Nephron progenitor cell (in vitro differentiated cells): ENCODE measurements at places on chromosomes 1 and 21.

DNA sequence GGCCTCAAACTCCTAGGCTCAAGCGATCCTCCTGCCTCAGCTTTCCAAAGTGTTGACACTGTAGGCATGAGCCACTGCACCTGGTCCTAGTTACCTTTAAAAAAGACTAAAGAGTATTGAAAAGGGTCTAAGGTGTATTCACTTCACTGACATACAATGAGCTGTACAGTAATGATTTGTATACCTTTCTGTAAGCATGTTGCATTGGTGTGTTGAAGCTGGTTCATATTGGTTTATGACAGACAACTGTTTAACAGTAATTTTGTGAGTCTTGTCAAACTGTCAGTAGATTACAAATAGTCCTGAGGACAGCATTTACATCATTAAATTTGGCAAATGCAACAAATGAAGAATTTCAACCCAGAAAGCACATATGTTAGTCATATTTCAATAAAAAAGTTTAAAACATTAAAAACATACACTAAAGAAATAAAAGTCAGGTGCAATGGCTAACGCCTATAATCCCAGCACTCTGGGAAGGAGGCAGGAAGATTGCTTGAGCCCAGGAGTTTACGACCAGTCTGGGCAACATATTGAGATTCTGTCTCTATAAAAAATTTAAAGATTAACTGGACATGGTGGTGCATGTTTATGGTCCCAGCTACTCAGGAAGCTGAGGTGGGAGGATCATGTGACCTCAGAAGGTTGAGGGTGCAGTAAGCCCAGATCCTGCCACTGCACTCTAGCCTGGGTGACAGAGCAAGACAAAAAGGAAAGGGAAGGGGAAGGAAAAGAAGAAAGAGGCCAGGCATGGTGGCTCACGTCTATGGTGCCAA, 88.3 kb upstream of the HP1BP3 start:
- no peak for DNase-seq

GRCh38 chr1:162035241-162035640, 11.6 kb upstream of the OLFML2B start:
- no peak for DNase-seq

- no peak for DNase-seq
These were observed 14.0 kb upstream of the FOXO6 start for GRCh38 chr1:41347276-41347675.

- no peak for DNase-seq
These were observed 5.0 kb upstream of the CYB5R1 start for GRCh38 chr1:202972046-202972445.

DNA sequence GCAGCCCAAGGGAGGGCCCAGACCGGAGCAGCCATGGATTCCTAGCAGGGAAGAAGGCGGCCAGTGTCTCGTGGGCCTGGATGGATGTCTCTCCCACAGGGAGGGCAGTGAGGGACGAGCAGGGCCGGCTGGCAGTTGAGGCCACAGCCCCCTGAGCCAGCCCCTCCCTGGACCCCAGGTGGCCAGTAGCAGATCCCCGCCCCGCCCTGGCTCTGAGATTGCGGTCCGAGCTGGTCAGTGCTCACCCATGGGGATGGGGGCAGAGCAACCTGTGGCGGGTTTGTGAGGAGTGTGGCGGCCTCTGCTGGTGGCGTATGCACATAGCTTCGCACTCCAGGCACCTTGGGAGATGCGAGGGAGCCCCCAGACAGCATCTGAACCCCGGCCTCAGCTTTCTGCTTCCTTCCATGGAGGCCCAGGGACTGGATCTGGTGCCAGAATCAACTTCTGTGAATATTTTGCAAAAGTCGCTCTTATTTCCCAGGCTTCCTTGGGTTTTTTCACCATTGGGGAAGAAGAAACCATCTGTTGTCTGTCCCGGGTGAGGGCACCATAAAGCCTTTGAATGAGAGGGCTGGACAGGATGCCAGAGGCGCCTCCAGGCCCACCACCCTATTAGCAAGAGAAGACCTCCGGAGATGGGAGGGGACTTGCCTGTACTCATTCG, 8.4 kb upstream of the KCNN3 start:
- peak; percentile 90 for DNase-seq

DNA sequence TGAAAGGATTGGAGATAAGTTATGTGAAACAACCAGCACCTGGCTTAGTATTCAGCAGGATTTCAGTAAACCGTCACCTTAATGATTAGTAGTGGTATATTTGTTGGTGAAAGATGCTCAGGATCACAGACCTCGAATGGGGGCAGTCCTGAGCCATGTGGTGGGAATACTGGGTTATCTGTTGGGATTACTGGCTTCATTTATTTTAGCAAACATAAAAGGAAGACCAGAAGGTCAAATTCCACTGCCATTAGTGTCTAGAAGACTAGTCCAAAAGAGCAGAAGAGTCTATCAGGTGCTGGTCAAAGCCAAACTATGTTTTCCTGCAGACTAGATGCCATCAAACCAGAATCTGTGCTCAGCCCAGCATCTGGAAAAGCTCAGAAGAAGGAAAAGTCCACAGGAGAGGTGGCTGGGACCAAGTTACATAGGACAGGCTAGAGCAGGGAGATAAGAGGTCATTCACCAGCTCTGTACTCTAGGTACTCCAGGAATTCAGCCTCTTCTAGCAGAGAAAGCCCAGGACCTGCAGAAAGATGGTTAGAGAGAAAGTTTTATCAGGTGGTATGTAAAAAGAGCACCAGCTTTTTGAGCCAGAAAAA, 343.4 kb downstream of the PLPP3 start:
- DNase-seq = no peak

- no peak for DNase-seq
These were observed 101.1 kb downstream of the UBIAD1 start for GRCh38 chr1:11373895-11374747.

DNA sequence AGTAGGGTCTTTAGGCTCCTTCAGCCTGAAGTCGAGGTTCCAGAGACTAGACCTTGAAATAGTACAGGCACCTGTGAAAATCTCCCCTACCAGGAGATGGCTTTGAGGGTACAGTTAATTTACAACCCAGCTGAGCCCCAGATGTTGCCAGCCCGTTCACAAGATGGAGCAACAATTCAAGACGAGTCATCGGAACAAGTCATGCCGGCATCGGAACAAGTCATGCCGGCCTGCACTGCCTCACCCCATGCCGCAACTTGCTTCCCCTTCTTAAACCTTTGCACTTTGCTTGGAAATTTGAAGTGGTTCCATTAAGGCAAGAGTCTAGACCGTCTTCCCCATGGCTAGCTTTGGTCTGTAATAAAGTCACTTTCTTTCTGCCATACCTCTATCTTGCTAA, 16.0 kb downstream of the HHAT start:
- no peak for DNase-seq

GRCh38 chr1:27603681-27604578, at the start of gene AHDC1:
AHDC1 (minus strand) TSS chr1:27604144; CDS start chr1:27552115, 52,029 bp downstream.
- peak; percentile 96 for DNase-seq

DNA sequence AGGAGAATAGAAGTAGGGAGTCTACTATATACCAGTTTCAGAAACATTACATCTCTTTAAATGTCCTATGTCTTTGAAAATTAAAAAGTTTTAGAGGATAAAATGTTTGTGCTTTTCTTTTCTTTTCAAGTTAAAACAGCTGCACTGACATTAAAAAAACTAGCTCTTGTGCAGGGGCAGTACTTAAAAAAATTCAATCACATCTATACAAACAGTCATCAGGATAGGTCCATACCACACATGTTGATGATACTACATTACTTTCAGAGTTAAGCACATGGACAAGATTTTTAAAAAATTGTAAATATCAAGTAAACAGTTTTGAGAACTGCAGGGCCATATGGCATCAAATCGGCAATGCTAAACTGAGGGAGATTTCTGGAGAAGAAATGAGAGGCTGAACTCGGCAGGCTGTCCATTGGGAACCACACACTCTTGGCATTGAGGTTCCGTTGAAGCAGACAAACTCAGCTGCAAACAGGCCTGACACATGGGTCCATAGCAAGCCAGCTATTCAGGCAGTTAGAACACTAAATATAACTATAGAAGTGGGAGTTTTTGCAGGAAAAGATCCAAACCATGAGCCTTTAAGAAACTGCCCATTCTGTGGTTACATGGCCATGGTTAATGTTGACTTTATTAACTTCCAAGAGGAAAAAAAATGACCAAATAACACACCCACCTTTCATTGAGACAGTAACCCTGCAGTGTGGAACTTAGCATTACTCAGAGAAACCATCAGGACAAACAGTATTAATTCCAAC, 84.5 kb upstream of the BCL10 start:
- DNase-seq = no peak

DNA sequence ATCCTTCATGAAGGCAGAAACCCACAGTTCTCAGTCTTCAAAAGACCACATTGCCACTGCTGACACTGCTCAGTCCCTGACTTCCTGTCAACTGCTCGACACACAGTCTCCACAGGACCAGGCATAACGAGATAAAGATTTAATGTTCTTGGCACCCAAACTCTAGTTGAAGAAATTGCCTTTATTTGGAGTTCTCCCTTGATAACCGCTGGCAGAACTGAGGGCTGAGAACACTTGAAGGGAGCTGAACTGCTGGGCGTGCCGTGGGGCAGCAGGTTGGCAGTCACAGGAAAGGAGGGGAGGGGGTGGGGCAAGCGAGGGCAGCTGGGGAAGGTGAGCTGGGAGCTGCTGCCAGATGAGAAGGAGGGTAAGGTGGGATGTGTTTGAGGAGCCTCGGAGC, 15.9 kb downstream of the HENMT1 start:
- no peak for DNase-seq

- DNase-seq = no peak
These were observed 124.7 kb downstream of the TYW3 start for GRCh38 chr1:74857676-74858075.

- DNase-seq = no peak
These were observed 23.8 kb downstream of the CRYAA start for GRCh38 chr21:43192501-43193081.

DNA sequence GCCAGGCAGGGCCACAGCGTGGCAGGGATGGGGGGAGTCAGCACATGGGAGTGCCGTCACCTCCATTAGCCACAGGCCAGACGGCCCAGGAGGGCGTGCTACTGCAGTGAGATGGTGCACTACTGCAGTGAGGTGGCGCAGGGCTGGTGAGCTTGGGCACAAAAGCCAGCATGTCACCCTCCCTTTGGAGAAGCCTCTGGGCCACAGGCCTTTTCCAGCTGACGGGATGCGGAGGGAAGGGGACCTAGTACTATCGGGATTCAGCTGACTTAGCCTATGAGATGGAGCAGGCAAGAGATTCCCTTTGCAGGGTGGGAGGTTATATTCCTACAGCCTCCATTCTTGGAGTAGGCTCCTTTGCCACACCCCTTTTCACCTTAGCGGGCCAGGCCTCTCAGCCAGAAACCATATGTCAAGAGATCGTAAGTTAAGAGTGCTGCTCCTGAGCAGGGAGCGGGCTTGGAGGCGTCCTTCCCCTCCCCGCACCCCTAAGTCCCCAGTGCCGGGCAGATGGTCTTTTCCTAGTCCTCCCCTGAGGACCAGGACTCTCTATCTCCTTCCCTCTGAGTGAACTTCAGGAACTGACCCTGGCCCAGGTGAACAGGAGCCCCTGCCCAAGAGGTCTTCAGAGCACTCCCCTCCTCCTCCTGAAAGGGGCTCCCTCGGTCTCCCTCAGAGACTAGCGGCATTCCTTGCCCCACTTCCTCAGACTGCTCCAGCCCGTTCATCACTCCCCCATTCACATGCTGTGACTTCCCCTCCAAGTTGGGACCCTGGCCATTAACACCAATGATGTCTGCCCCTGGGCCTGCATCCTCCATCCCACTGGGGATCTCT, 8.2 kb downstream of the NES start:
- DNase-seq = no peak

- DNase-seq = peak; percentile 45
These were observed 655 bp downstream of the COL6A1 start for GRCh38 chr21:45982092-45982757.

- DNase-seq = no peak
These were observed 9.3 kb upstream of the GREM2 start for GRCh38 chr1:240621249-240621648.

DNA sequence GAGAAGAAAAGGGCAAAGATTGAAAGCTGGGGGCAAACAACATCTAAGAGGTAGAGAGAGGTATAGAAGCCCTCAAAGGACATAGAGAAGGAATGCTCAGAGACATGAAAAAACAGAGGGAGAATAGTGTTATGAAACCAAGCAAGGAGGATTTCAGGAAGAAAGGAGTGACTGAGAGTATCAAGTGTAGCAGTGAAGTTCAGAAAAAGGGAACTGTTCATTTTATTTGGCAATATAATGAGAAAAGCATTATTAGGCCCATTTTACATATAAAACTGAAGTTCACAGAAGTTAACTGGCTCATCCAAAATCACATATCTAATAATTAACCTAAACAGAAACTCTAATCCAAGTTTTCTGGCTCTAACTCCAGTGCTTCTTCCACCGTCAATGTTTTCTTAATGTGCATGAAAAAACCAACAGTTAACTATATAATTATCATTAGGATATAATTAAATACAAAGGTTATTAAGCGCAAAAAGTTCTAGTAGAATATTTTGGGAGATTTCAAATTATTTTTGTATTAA, 17.7 kb downstream of the NEXN start:
- no peak for DNase-seq

GRCh38 chr1:244057474-244058385, 6.6 kb downstream of the ZBTB18 start:
- DNase-seq = no peak

GRCh38 chr1:201094832-201095231, 17.4 kb downstream of the CACNA1S start:
- no peak for DNase-seq

GRCh38 chr1:232274999-232275710, 354.8 kb downstream of the SIPA1L2 start:
- no peak for DNase-seq

GRCh38 chr1:210288116-210288515, 40.6 kb upstream of the HHAT start:
- DNase-seq = no peak

- no peak for DNase-seq
These were observed 465.6 kb downstream of the ADGRL2 start for GRCh38 chr1:82266351-82266750.

DNA sequence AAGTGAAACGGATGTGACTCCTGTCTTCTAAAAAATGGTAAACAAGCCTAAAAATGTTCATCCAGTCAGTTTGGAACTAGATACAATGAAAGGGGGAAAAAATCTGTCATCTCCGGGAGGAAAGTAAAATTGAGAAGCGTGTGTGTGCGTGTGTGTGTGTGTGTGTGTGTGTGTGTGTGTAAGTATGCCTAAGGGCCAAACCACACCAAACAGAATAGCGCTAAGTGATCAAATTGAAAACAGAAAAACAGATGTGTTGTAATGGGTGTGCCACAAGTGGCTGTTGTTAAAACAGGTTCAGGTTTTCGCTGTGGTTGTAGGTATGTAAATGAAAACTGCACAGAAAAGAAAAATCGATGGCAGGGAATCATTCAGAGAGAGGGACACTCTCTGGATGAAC, 106.7 kb downstream of the RNF220 start:
- DNase-seq = no peak

GRCh38 chr1:243261390-243261789, 5.5 kb downstream of the SDCCAG8 start:
- DNase-seq = no peak

- no peak for DNase-seq
These were observed 42.7 kb downstream of the FAAP20 start for GRCh38 chr1:2151911-2152310.

GRCh38 chr1:218945050-218945449, 228.6 kb upstream of the LYPLAL1 start:
- no peak for DNase-seq
